CD4-positive, alpha-beta T cell (primary cell): ENCODE measurements at places on chromosomes 1 and 21.

DNA sequence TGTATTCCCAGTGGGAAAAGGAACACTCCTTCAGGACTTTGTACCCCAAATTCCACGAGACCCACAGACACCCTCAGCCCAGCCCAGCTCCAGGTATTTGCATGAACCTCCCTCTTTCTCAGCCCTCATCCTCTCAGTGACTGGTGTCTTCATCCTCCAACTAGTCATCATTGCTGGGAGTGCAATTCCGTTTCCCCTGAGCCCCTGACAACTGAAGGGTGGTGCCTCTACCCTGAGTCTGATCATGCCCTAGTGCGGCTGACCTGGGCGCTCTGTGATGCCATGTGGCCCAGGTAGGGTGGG, 3.8 kb upstream of the ZNF692 start:
- DNase-seq: no peak

DNA sequence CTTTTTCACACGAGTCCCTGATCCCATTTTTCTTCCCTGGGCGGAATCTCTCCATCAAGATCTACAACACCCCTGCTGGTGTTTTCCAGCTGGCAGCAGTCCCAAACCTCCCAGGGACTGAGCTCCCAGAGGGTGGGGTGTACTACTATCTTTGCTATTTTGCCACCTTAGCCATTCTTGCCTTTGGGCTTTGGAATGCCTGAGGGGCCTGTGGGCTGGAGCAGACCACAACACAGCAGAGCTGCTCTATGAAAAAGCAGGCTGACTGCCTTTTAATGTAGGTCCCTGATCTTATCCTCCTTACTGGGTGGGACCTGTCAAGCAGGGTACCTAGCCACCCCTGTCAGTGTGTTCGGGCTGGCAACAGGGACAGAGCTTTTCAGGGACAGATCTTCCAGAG, 91.9 kb downstream of the KCNT2 start:
- no peak for DNase-seq

GRCh38 chr1:224357626-224358124, 996 bp downstream of the CNIH4 start:
- no peak for DNase-seq

DNA sequence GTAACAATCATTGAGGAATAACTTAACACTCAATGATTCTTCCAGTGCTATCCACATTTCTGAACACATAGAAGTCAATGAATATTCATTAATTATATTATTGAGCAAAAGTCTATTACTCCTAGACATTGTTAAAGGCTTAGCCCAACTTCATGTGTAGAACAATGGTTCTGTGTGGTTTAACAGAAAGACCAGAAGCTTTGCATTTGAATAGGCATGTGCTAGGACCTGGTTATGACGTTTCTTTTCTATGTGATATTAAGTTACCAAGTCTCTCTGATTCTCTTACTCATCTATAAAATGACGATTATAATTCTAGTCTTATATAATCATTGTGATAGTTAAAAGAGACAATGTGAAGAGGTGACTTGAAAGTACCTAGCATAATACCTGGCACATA, 5.2 kb downstream of the NTMT2 start:
- no peak for DNase-seq

GRCh38 chr1:228283043-228283371, 75.2 kb downstream of the OBSCN start:
- DNase-seq: no peak

- DNase-seq: no peak
Measured at GRCh38 chr1:155776414-155776813, 80.6 kb downstream of the GON4L start.

DNA sequence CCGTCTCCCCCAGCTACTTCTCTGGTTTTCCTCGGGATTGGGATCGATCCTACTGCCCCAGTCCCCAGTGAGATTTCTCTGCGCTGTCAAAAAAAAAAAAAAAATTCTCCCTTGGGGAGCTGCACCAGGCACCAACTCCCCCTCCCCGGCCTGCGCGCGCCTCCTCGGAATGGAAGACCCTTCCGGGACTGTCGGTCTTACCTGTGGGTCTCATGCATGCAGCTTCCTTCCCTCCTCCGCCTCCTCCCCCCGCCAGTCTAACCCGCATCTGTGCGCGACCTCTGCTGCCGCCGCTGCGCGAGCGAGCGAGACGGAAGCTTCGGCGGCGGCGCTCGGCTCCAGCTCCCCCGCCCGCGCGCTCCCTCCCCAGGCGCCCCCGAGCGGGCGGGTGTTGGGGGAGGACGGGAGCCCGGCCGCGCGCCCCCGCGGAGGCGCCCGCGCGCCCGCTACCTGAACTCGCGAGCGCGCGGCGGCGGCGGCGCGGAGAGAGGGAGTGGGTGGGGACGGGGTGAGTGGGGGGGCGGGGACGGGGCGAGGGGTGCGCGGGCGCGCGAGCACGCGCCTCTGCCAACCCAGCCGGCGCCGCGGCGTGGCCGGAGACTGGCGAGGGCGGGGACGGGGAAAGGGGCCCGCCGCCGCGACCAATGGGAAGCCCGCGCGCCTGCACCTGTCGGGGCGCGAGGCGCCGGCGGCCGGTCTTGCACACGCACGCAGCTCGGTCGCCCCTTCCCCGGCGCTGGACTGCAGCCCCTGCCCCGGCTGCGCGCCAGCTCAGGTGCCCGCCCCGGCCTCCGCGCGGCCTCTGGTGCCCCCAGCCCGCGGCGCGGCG, at the start of gene SUSD4:
Gene SUSD4, minus strand, starts transcription at position 321 of the 829 bp plus-strand sequence. CDS start 751 bp downstream, outside the sequence.
- peak; percentile 77 for DNase-seq

DNA sequence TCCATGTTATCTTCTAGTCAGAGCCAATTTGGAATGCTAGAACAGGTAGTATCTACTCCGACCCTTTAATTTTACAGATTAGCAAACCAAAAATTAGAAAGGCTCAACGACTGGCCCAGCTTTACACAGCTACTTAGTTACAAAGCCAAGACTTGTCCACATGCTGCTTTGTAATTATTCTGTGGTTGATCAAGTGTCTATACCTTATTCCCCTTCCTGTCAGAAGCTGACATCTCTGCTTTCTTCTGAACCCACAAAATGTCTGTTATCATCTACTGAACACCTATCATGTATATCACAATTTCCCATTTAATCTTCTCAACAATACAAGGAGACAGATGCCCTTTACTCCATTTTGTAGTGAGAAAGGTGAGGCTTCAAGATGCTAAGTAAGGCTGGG, 15.6 kb downstream of the TGFBR3 start:
- DNase-seq: no peak

GRCh38 chr1:203556047-203556851, 62.3 kb downstream of the OPTC start:
- no peak for DNase-seq

DNA sequence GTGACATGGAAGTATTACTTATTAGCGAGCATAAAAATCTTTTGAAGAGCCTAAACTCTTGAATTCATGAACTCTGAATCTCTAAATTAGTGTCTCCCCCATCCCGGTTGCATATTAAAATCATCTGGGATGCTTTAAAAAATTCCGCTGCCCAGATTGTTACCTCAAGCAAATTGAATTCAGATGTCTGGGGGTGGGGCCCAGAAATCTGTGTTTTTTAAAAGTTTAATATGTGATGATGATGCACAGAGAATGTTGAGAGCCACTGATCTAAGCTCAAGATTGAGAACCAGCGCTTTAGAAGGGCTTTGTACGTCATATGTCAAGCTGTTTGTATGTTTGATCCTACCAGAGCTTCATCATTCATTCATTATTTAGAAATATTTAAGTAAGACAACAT, 446.8 kb downstream of the NUF2 start:
- no peak for DNase-seq

DNA sequence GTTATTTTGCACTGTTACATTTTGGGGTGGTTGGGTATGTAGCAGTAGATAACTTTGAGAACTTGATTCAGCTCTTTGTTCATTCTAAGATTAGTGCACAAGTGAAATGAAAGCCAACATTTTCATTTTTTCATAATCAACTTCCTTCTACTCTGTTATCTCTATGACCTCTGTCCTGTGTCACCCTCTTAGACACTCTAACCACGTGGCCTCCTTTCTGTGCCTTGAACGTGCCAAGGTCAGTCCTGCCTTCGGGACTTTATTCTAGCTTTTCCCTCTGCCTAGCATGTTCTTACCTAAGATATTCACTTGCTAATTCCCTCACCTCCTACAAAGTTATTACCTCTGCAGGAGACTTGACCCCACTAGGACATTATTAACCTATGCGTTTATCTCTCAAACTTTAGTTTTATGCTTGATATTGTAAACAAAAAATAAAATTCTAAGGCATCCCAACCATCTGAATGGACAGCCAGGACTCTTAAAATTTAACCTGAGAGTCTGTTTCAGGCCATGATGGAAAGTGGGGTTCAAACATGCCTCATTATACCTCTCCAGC, 19.2 kb upstream of the EDEM3 start:
- no peak for DNase-seq

GRCh38 chr1:161195171-161195570, 3.7 kb downstream of the ADAMTS4 start:
- no peak for DNase-seq

DNA sequence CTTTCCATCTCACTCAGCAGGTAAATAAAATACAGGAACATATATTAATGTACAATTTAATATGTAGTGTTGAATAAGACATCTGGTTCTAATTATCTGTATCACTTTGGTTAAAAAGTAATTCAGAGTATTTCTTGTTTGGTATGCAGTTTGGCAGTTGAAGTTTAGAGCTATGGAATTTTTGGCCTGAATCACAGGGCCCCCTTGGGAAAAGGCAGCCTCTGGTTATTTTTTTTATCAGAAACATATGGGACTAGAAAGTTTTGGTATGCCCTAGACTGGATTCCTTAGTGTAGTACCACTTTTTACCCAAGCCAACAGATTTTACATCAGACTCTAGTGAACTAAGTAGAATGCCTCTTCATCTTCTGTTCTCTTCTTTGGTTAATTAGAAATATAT, 26.4 kb downstream of the CNST start:
- no peak for DNase-seq

- DNase-seq: no peak
Measured at GRCh38 chr21:45533846-45534635, 8.2 kb downstream of the SLC19A1 start.

GRCh38 chr1:48889615-48890014, 112.9 kb upstream of the BEND5 start:
- no peak for DNase-seq

GRCh38 chr1:198667807-198668206, 29.0 kb downstream of the PTPRC start:
- DNase-seq: no peak

DNA sequence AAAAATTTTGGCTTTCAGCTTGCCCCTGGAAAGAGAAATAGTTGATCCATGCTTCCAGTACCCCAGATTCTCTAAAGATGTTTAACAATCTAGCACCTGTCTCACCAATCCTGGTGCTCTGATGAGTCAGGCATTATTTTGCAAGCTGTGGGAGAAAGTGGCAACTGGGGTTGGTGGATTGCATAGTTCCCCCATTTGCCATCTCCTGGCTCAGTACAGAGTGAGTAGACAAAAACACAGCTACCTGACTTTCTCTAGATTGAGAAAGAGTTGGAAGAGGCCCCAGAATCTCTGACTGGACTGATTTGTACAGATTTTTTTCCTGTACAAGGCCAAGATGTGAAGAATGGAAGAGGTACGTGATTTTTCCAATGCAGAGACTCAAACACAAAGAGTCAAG, 75.1 kb upstream of the NEGR1 start:
- DNase-seq: no peak

GRCh38 chr21:33355355-33355754, 30.6 kb downstream of the IFNAR1 start:
- no peak for DNase-seq

DNA sequence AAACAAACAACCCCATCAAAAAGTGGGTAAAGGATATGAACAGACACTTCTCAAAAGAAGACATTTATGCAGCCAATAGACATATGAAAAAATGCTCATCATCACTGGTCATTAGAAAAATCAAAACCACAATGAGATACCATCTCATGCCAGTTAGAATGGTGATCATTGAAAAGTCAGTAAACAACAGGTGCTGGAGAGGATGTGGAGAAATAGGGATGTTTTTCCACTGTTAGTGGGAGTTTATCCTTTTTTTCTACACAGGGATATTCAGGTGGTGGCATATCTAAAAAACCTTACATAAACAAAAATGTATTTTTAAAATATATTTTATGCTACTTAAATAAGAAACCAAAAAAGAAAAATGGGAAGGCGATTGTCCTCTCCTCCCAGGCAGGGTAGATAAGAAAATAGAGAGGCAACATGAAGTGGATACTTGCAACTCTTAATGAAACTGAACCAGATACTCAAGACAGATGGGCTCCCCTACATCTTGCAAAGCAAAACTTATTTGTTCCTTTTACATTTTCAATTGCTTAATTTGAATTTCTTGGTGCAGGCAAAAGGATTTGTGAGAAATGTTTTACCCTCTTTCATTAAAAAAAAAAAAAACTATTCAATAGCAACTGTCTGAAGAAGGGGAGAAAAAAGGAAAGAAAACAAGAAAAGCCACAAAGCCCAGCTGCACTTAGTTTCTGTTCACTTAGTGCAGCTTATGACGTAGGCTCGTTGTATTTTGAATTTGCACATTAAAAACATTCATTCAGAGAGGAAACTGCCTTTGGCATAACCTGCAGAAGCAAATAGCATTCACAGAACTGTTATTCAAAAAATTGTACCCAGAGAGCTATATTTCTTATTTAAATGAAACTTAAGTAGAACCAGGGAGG, 36.9 kb upstream of the RGS1 start:
- no peak for DNase-seq

DNA sequence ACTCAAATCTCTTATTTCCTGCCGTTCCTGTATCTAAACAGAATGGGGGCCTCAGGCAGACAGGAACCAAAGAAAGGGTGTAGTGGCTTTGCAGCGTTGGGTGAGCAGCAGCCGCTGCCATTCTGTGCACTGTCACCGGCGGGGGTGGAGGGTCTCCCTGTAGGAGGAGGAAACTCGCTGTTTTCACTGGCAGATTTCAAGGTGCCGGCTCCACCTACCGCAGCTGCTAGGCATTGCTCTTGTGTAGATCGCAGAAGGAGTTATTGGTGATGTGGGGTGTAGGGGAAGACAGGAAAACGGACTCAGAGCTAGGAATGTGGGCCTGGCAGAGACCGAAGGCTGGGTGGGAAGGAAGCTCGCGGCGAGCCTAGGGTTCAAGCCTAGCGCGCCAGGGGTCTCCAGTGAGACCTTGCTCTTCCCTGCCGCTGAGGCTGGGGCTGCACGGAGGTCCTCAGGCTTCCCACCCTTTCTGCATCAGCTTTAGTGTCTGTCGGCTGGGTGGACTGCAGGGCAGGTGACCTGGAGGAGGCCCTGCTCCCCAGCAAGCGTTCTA, 20.8 kb downstream of the ATP5PO start:
- DNase-seq: peak; percentile 57

GRCh38 chr1:150789396-150789795, 18.7 kb downstream of the CTSK start:
- no peak for DNase-seq

DNA sequence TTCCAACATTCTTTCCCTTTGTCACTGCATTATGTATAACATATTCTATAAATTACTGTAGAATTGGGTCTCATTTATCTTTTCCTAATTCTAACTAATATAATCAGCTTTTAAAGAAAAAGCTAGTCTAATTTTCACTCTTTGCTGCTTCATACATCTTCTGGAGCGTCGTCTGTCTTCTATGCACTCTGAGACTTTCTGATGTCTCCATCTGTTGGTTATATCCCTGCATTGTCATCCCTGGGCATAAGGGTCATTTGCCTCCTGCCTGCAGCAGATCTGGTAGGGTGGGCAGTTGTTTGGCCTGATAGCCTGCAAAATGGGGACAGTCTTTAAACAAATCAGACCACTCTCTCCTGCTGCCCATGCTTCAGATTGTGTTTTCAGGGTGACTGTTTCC, 40.8 kb upstream of the DYNLT5 start:
- DNase-seq: no peak
